ENCODE measurements at places on chromosomes 2 and 18. TPM values are rescaled to one million over a fixed set of nuclear protein-coding genes. Genes with fewer than 3 reads are reported as not detected.

GRCh38 chr2:64405581-64406406 lies 48.2 kb upstream of the LGALSL start:
- DNase-seq = peak; percentile 90

GRCh38 chr2:222038067-222038802 lies 260.6 kb downstream of the PAX3 start:
- no peak for DNase-seq

DNA sequence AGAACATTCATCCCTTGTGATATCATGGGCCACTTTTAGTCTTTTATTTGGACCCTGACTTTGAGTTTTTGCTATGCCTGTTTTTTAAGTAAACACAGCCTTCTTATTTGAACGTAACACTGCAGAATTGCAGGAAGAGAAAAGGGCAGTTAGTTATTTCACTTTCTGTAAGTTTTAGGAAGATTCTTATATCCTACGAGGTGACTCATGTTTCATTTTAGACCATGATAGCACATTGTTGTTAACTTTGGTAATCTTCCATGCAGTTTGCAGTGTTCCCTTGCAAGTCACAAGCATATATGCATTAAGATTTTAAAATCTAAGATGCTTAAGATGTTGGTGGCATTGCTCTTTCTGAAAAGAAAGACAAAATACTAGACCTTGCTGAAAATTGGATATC lies 128.6 kb upstream of the EPC2 start:
- no peak for DNase-seq

GRCh38 chr18:63758615-63759240 lies 16.5 kb upstream of the SERPINB7 start:
- no peak for DNase-seq

GRCh38 chr2:9993488-9994165 lies 42.1 kb downstream of the GRHL1 start:
- DNase-seq = no peak

DNA sequence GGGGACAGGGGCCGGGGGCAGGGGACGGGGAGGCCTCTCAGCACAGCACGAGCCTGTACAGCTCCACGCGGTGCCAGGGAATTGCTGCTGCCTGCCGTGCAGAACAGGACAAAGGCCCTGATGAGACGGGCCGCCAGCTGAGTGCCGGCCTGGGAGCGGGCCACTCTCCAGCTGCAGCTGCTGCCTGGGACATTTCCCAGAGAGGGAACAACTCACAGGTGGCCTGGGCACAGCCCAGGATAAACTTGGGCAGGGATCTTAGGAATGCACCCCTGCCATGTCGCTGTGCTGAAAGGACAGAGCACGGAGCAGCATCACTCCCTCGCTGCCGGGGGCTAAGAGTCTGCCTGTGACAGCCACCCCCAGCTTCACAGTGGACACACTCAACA lies 38.8 kb downstream of the CENPO start:
- no peak for DNase-seq

Gene SPP2
- not detected for total RNA-seq

Gene NYAP2
- total RNA-seq = not detected

DNA sequence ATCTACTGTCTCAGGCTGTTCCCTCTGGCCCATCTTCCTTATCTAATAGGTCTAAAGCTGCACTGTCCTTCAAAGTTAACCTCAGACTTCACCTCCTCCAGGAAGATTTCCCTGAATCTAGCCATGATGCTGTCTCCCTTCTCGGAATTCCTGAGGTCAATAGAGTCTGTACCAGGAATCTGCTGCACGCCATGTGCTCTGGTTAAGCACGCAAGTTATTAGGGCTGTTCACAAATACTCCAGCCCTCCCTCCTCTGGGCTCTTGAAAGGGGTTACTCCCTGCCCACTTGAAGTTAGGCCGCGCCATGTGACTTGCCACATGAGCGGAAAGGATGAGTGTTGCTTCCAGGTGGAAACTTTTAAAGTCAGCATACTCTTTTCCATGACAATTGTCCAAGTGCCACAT lies 43.6 kb downstream of the MCFD2 start:
- no peak for DNase-seq

GRCh38 chr18:63774511-63774910 lies 707 bp upstream of the SERPINB7 start:
- DNase-seq = no peak

DNA sequence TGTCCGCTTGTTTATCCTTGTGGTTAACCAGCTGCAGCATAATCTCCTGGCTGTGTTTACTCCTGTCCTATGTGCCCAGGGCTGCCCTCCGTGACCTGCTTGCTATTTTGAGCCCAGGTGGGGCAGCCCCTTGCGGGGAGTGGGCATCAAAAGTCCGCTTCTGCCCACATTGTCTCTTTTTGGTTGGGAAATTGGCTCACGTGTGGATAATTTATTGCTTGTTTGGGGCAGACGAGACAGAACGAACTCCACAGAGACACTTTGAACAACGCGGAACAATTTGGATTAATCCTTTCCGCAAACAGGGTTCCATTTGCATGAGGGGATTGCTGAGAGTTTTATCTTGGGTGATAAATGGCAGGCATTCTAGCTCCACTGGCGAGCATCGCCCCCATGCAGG lies 8.1 kb upstream of the CXCR4 start:
- no peak for DNase-seq

Measured in lower leg skin (tissue), 4 donors.